ENCODE measurements at places on chromosomes 11 and 22.
A peak's percentile ranks its signal among the peaks of the same experiment; 100 is the strongest.

DNA sequence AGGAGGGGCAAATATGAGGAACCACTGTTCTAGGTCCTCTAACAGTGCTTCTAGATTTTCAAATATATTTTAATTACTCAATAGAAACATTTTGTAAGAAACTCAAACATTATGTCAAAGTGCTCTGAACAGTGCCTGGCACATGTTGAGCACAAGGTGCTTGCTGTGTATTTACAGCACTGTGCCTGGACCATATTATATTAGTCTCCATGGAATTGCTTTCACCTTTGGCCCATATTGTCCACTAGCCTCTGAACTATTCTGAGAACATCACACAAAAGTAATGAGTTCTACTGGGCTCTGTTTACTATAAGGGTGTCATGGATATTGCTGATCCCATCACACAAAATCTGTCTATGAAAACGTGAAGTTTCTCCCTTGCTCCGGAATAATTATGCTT is 76.7 kb downstream of the PPFIBP2 start:
- DNase-seq, result no peak

DNA sequence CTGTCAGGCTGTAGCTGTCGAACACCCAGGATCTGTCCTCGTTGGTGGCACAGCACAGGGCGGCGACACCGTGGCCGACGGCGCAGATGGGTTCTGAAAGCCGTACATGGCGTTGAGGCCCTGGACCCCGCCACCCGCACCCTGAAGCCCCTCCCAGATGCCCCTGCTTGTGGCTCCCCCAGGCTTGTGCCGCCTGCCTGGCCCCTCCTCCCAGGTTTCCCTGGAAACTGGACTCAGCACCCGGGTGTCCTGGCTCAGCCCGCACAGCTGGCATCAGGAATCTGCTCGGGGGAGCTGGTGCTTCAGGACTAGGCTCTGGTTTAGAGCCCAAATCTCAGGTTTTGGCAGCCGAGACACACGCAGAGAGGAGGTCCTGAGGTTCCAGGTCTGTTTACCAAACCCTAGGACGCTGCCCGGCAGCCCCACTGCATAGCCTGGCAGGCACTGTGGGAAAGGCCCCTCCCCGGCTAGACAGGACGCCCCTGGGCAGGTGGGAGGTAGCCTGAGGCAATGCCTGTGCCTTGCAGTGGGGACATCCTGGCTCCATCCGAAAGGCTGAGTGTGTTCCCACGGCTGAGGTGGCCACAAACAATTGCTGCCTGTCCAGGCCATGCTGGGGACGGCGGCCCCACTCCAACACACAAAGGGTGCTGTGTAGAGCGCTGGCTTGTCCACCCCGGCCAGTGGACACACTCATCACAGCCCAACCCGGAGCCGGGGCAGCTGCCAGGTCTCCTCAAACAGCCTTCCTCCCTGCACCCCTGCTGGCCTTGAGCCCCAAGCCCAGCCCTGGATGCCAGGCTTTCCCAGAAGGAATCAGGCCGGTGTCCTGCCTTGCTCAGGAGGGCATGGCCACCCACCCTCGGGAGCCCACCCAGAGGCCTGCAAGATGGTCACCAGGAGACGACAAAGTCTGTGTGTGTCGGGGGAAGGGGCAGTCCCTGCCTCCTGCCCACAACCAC is 4.6 kb downstream of the GATD1 start:
- no peak for DNase-seq

GRCh38 chr22:49956418-49956770 is 4.2 kb upstream of the PIM3 start:
- no peak for DNase-seq

DNA sequence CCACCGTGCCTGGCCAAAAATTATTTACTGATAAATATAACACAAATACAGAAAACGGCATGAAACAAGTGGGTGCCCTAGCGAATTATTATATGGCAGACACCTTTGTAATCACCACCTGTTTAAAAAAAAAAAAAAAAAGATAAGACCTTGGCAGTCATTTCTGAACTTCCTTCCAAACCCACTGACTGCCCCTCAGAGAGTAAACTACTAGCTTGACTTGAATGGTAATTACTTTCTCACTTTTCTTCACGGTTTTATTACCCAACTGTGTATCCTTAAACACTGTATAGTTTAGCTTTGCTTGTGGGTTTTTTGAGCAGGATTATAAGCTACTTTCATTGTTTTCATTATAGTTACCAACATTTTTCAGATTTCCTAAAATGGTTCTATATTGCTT is 23.7 kb downstream of the SFI1 start:
- no peak for DNase-seq

- DNase-seq, result no peak
Measured at GRCh38 chr11:95123556-95123955, 33.9 kb downstream of the ENDOD1 start.

GRCh38 chr22:50148991-50149721 is 21.4 kb upstream of the PANX2 start:
- peak; percentile 33 for DNase-seq

DNA sequence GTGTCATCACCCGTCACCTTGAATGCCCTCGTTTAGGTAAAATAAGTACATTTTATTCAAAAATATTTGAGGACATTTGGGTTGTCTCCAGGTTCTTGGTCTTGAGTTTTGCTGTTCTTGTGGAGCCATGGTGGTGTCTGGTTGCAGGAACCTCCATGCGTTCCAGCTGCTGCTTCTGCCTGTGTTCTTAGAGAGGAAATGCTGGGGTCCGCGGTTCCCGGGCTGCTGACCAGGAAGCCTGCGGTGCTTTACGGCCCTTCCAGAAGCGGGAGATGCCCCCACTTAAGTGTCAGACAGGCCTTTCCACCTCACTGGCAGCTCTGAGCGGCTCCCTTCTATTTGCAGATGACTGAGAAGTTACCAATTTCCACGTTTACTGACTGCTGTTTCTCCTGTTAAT is 66.8 kb downstream of the LRP5 start:
- no peak for DNase-seq

GRCh38 chr22:20979940-20980453 is 2.1 kb upstream of the LZTR1 start:
- no peak for DNase-seq

GRCh38 chr11:13114566-13115379 is 105.7 kb downstream of the RASSF10 start:
- DNase-seq, result no peak

- DNase-seq, result no peak
Measured at GRCh38 chr22:40477683-40478337, 107.4 kb downstream of the SGSM3 start.

GRCh38 chr11:2355000-2355644 is 22.0 kb upstream of the CD81 start:
- peak; percentile 16 for DNase-seq

- no peak for DNase-seq
Measured at GRCh38 chr22:26139310-26139709, 30.0 kb upstream of the SEZ6L start.

- DNase-seq, result no peak
Measured at GRCh38 chr11:41018224-41018623, 441.2 kb downstream of the LRRC4C start.

- DNase-seq, result no peak
Measured at GRCh38 chr11:10558288-10558687, 10.2 kb downstream of the LYVE1 start.

GRCh38 chr11:96062134-96062533 is 138.2 kb upstream of the MTMR2 start:
- no peak for DNase-seq

DNA sequence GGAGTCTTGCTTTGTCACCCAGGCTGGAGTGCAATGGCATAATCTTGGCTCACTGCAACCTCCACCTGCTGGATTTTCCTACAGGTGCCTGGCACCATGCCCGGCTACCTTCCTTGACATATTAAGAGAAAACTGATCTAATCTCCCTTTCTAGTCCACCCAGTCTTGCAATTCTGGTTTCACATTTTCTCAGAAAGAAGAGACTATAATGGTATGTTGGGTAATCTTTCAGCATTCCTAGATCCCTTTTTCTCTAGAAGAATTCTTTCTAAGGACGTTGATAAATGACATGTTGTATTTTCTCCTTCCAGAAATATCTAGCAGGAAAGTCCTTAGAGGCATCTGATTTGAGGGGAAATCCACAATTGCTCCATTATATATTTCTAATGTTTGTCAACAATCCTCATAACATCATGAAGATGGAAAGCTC is 10.4 kb upstream of the HSPA8 start:
- no peak for DNase-seq

DNA sequence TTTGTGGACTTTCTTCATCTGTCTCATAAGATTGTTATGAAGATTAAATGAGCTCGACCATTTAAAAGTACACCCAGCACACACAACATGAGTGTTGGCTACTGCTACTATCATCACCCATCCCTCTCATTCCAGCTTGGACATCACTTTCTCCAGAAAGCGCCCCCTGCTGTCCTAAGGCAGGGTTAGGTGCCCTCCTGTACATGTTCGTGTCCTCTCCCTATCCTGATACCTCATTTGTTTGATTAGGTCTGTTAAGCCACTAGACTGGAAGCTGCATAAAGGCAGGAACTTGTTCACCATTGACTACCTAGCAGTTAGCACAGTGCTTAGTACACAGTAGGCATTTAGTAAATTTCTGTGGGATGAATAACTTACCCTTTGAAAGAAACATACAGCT is 85.5 kb downstream of the ENTHD1 start:
- DNase-seq, result no peak

DNA sequence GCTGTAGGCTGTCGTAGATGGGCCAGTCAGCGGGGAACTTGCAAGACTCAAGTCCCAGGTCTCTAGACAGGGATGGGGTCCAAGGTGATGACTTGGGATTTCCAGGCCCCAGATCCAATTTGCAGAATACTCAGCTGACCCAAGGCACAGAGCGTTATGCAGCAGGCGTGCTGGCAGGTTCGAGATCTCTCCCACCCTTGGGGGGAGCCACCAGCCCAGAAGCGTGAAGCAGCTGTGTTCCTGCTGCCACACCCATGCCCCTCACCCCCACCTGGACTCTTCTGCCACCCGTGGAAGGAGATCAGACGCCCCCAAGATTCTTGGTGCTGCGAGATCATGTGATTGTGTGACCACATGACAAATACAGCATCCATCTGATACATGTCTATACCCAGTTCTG is 142.6 kb downstream of the BRD1 start:
- DNase-seq, result no peak

DNA sequence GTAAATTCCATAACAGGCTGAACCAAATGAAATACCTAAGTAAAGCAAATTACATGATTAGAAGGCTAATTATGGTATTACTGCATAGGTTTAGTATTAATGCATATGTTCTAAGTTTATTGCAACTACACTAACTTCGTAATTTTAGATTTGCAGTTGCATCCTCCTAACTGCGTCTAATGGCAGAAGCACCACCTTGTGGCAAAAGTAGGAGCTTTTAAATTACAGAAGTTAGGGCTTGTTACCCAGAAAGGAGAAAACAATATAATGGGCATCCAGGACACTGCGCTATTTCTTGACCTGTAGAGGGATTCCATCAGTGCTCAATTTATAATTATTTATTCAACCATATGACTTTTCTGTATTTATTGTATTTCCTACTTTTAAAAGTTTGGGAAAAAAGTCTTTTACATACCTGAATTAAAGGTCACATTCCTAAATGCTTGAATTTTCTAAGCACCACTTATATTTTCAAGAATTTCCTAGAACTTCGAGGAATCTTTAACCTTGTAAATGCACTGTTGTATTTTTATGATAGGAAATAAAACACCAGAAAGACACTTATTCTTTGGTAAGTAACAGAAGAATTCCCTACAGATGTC is 16.3 kb upstream of the GPR83 start:
- DNase-seq, result peak; percentile 24

DNA sequence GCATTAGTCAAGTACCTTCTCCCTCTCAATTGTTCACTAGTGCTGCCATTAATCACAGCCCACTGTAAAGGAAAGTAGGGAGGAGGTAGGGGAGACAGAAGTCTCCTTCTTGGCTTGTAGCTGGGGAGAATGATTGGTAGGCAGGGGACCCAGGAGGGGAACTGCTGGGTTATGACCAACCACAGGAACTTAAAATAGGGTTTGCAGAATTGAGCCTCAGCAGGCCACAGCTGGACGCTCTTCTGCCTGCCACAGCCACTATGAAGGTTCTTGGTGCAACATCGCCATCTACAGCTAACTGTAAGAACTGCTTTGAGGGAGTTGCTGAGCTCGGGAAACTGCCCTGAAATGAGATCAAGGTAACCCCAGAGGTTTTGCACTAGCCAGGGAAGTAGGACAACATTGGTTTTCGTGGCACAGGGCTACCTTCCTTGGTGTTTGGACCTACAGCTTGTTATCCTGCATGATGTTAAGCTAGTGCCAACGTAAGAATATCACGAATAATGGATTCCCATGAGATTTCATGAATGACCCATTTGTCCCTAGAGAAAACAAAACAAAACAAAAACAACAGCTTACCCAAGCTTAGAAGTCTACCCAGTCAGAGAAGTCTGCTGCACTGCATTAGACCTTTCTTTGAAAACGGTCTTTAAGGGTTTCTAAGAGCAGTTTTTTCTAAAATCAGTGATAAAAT is 787.1 kb upstream of the API5 start:
- peak; percentile 66 for DNase-seq

GRCh38 chr22:17968126-17968525 is 56.2 kb downstream of the MICAL3 start:
- DNase-seq, result no peak

DNA sequence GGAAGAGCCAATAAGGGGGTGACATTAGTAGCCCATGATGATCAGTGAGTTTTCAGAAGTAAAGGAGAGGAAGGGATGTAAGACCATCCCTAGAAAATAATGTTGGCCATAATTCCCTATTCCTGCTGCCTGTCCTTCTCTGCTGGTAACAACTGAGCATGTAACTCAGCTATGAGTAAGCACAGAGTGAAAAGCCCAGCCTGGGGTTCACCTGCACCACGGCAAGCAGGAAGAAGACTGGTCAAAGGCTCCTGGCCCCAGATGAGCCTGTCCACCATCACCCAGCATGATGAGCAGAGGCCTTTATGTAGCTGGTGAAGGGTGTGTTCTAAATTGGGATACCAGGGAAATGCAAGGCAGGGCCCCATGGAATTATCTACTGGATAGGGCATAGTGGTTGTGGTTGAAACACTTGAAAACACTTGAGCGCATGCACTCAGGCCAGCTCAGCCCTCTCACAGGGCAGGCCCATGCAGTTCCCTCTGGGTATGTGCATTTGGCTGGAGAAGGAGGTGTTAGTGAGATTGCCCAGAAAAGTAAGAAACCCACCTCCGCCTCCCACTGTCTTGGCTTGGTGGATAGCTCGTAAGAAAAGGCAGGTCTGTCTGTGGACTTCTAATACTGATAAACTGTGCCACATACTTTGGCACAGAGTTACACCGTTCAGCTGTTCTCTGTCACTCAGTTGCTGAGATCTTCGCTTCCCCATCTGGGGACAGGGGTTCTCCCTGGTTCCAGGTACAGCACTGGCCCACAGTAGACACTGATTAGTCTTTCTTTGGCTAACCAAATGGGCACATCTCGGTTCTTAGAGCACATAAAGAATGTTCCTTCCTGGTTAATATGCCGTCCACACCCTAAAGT is 86.8 kb downstream of the AMOTL1 start:
- no peak for DNase-seq
